ENCODE measurements at places on chromosomes 5 and 9.
A peak's percentile ranks its signal among the peaks of the same experiment; 100 is the strongest.

- no peak for DNase-seq
Measured at GRCh38 chr9:107810461-107810961, 320.9 kb upstream of the KLF4 start.

DNA sequence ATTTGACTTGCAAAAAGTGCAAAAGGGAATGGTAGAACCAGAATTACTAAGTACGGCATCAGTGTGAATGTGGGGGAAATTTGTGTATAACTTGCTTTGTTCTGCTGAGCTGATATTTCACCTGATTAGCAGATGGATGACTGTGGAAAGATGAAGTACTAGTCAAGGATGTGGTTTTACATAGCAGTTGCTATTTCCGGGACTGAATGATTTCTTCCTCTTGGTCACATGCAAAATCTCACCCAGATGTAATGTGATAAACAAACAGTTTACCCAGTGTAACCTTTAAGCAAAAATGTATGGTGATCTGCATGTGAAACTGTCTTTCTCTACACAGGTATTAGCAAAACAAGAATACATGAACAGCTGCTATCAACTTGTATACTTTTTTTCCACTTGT is 46.1 kb downstream of the DCP2 start:
- DNase-seq, result peak; percentile 10

DNA sequence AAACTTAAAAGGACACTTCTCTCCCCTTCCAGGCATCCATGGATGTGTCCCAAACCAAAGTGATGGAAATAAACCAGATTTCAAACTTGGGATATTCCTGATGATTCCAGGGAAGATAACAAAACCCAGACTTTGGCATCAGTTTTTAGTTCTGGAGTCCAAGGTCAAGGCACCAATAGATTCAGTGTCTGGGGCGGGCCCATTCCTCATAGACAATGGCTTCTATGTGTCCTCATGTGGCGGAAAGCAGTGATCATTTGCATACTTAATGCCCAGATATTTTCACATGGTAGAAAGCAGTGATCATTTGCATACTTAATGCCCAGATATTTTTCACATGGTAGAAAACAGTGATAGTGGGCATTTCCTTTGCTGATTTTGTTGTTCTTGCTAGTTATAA is 151.4 kb upstream of the DAP start:
- no peak for DNase-seq

- DNase-seq, result no peak
Measured at GRCh38 chr5:61307611-61308010, 24.4 kb upstream of the ZSWIM6 start.

GRCh38 chr9:113492343-113493202 is 29.0 kb downstream of the RGS3 start:
- no peak for DNase-seq

GRCh38 chr5:80138486-80138885 is 103.3 kb downstream of the THBS4 start:
- no peak for DNase-seq

DNA sequence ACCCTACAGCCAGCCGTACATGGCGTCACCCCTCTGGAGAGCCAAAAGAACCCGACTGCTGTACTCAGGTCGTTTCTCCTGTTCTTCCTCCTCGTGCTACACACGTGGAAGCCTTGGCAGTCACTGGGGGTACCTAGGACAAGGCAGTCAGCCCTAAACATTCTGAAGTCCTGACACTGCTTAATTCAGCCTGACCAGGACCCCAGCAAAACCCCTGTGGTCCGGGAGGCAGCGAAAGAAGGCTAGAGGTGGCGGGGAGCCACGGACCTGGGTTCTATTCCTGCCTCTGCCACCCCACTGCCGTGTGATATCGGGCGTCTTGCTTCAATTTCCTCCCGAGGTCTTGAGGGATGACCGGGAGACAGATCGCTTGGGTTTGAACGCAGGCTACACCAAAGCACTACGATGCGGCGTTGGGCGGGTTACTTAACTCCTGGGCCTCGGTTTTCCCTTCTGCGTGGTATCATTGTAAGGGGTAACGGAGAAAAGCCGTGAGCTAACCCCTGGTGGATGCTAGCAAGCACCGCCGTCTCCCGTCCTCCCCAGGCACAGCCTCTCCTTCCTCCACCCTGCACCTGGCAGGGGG is 429 bp upstream of the ARL10 start:
- no peak for DNase-seq

DNA sequence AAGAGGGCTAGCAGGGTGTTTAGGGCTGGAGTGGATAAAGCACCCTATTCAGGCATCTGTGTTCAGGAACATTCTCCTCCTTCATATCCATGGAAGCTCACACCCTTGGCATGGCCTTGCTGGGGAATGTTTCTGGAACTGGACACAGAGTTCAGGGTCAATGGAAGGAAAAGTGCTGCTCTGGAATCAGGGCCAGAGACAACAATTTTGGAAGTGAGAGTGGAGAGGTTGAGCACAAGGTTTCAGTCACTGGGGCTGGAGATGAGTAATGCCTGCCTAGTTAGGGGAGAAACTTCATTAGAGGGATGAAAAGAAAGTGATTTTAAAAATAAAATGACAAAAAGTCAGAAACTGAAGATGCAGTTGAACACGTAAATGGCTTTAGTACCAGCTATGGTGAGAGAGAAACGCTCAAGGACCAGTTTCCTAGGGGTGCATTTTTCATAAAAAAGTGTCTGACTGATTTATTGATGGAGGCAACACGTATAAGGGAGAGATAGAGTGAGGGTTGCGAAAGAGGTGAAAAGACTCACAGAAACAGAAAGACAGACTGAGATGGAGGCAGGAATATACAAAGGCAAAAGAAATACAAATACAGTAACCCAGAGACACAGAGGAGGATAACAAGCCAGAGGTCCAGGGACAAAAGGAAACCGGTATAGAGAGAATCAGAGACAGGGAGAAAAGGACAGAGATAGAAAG is 8.0 kb upstream of the TNFSF15 start:
- no peak for DNase-seq

- DNase-seq, result no peak
Measured at GRCh38 chr9:83557771-83558170, 19.6 kb upstream of the FRMD3 start.

GRCh38 chr5:68289498-68289897 is 73.9 kb downstream of the PIK3R1 start:
- no peak for DNase-seq

DNA sequence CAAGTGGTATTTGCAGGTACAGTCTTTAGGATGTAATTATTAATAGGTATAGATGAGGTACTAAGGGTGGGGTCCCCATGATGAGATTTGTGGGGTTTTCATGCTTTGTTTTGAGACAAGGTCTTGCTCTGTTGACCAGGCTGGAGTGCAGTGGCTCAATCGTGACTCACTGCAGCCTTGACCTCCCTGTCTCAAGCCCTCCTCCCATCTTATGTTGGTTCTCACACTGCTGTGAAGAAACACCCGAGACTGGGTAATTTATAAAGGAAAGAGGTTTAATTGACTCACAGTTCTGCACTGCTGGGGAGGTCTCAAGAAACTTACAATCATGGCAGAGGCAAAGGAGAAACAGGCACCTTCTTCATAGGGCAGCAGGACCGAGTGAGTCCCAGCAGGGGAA is 217.5 kb downstream of the CDK5RAP2 start:
- DNase-seq, result no peak

GRCh38 chr5:123524146-123524545 is 12.2 kb downstream of the CSNK1G3 start:
- DNase-seq, result no peak

- no peak for DNase-seq
Measured at GRCh38 chr5:60540856-60541805, 158.8 kb downstream of the DEPDC1B start.

- no peak for DNase-seq
Measured at GRCh38 chr5:66143473-66144073, 527 bp upstream of the SREK1 start.

DNA sequence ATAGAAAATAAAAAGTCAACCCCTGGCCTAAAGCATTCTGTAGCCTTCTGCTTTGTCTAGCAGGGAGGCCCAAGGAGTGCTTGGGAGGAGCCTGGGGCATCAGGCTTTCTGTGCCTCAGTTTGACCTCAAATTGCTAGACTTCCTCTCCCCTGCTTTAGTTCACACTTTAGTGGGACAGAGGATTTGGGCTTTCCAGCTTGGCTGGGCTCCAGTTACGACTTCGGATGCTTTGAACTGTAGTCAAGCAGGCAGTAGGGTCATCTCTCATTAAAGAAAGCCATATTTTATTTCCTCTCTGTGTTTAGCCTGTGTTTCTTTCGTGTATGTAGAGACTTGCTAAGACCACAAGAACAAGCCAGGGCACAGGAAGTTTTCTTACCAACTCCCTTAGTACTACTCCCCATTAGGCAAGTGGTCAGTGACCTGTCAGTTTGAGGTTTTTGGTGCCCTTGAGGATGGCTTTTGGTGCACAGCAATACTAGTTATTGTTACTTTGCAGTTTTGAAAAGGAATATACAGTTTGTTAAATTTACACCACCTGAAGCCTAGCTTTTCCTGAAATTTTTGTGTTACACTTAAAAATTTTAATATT is 334.7 kb downstream of the NDUFS4 start:
- DNase-seq, result no peak

DNA sequence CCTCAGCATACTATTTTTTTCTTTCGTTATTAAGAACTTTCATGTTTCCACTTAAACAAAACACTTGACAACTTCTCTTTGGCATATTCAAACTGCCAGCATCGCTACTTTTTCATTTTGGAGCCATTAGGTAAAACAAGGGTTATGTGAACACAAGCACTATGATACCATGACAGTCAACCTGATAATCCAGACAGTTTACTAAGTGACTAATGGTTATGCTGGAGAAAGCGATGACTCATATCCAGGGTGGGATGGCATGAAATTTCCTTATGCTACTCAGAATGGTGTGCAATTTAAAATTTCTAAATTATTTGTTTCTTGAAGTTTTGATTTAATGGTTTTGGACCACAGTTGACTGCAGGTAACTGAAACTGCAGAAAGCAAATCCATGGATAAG is 29.9 kb upstream of the PRSS3 start:
- no peak for DNase-seq

DNA sequence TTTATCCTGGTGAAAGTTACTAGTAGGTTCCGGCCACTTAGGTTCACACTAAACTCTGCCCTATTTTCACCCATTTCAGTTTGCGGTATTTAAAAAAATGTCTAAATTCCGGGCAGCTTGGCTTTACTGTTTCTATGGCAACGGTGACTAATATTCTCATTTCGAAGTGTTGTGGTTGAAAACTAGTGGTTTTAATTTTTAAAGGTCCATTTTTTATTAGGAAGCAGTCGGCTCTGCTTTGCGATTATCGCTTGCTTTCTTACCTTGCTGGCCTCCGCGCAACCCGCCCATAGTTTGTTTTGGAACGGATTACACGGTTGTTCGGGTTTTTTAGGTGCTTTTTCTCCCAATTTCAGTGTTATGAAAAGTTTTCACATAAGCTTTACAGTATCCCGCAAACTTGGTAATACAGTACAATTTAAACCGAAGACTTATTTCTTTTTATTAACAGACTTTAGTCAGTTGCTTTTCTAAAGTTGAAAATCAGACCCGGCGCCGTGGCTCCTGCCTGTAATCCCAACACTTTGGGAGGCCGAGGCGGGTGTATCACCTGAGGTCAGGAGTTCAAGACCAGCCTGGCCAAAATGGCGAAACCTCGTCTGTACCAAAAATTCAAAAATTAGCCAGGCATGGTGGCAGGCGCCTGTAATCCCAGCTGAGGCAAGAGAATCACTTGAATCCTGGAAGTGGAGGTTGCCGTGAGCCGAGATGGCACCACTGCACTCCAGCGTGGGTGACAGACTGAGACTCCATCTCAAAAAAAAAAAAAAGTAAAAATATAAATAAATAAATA is 1.6 kb downstream of the KDM4C start:
- DNase-seq, result peak; percentile 24

DNA sequence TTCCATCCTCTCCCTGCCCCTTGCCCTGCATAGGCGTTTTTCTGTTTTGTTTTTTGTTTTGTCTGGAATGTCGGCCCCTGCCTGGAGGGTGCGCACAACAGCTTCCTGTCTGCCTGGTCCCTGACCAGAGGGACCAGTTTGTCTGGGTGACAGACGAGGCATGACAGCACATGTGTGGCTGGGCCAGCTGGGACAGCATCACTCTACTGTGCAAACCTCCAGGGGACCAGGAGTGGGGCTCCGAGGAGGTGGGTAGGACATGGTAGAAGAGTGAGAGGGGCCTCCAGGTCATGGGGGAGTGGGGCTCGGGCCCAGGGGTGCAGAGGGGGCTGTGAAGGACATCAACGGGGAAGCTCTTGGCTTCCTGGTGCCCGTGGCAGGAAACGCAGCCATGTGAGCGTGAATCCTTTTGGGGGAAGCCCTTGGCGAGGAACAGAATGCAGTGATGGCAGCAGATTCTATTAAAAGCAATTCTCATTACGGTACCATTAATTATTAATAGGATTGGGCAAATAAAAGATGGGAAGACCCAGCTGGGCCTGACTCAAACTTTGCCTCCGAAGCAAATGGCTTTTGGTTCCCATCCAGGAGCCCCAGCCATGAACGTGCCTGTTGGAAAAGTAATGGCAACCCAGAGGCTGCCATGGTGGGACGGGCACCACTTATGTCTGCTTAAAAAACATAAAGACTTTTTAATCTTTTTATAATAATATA is 184.4 kb upstream of the IER5L start:
- no peak for DNase-seq

GRCh38 chr9:83563360-83563759 is 25.2 kb upstream of the FRMD3 start:
- no peak for DNase-seq

DNA sequence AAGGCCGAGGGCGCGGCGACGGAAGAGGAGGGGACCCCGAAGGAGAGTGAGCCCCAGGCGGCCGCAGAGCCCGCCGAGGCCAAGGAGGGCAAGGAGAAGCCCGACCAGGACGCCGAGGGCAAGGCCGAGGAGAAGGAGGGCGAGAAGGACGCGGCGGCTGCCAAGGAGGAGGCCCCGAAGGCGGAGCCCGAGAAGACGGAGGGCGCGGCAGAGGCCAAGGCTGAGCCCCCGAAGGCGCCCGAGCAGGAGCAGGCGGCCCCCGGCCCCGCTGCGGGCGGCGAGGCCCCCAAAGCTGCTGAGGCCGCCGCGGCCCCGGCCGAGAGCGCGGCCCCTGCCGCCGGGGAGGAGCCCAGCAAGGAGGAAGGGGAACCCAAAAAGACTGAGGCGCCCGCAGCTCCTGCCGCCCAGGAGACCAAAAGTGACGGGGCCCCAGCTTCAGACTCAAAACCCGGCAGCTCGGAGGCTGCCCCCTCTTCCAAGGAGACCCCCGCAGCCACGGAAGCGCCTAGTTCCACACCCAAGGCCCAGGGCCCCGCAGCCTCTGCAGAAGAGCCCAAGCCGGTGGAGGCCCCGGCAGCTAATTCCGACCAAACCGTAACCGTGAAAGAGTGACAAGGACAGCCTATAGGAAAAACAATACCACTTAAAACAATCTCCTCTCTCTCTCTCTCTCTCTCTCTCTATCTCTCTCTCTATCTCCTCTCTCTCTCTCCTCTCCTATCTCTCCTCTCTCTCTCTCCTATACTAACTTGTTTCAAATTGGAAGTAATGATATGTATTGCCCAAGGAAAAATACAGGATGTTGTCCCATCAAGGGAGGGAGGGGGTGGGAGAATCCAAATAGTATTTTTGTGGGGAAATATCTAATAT is 58.1 kb downstream of the BASP1 start:
- DNase-seq, result no peak

- no peak for DNase-seq
Measured at GRCh38 chr9:130681769-130682420, 11.7 kb upstream of the EXOSC2 start.

GRCh38 chr9:14057368-14058324 is 256.3 kb downstream of the NFIB start:
- no peak for DNase-seq

- DNase-seq, result no peak
Measured at GRCh38 chr9:79945016-79945415, 373.3 kb downstream of the TLE4 start.

GRCh38 chr5:149740341-149740740 is 10.2 kb downstream of the PPARGC1B start:
- no peak for DNase-seq
